Sigmoid colon (tissue), 7 donors: ENCODE measurements at places on chromosomes 11 and 22. TPM values are rescaled to one million over a fixed set of nuclear protein-coding genes. Genes with fewer than 3 reads are reported as not detected.
A peak's percentile ranks its signal among the peaks of the same experiment; 100 is the strongest.

GRCh38 chr22:22410121-22410520 is 98.4 kb downstream of the ZNF280B start:
- H3K36me3 ChIP-seq, result no peaks in the 10 kb centered on the region
- H3K4me3 ChIP-seq, result no peak overlapping the region
- peaks cover 14% of the 10 kb centered on the region for H3K27me3 ChIP-seq

GRCh38 chr22:40967111-40967760 is 16.1 kb downstream of the RBX1 start:
- peaks cover 44% of the 10 kb centered on the region for H3K36me3 ChIP-seq
- H3K27ac ChIP-seq, result no peak overlapping the region
- peak; percentile 29 for DNase-seq
- H3K27me3 ChIP-seq, result no peaks in the 10 kb centered on the region

- DNase-seq, result peak; percentile 62
- peak within 1 kb of the TSS; percentile 25 for H3K4me3 ChIP-seq
- no peak within 1 kb of the TSS for H3K27ac ChIP-seq
- peaks cover 27% of the 10 kb centered on the region for H3K27me3 ChIP-seq
Observed at GRCh38 chr11:7251836-7252682, at the start of gene SYT9. Gene SYT9 (plus strand): TSS chr11:7251904. CDS start chr11:7252187, 283 bp downstream.

- no peaks in the 10 kb centered on the region for H3K4me1 ChIP-seq
- no peak within 1 kb of the TSS for H3K4me3 ChIP-seq
- H3K27me3 ChIP-seq, result no peaks in the 10 kb centered on the region
- no peak within 1 kb of the TSS for H3K27ac ChIP-seq
- DNase-seq, result peak; percentile 48
Observed at GRCh38 chr11:120137611-120138521, at the start of gene TRIM29. Gene TRIM29 (minus strand): TSS chr11:120138113. CDS start chr11:120138031, 82 bp downstream.

GRCh38 chr22:46795845-46796565 is 33.6 kb downstream of the TBC1D22A start:
- no peak overlapping the region for H3K4me3 ChIP-seq
- no peak overlapping the region for H3K27ac ChIP-seq
- H3K4me1 ChIP-seq, result peaks cover 15% of the 10 kb centered on the region
- H3K27me3 ChIP-seq, result no peaks in the 10 kb centered on the region
- peaks cover 34% of the 10 kb centered on the region for H3K36me3 ChIP-seq
- DNase-seq, result peak; percentile 46

- H3K36me3 ChIP-seq, result no peaks in the 10 kb centered on the region
- DNase-seq, result no peak
- peak overlapping the region; percentile 50 for H3K27ac ChIP-seq
Observed at GRCh38 chr11:101862391-101863233, 52.2 kb upstream of the CEP126 start.

DNA sequence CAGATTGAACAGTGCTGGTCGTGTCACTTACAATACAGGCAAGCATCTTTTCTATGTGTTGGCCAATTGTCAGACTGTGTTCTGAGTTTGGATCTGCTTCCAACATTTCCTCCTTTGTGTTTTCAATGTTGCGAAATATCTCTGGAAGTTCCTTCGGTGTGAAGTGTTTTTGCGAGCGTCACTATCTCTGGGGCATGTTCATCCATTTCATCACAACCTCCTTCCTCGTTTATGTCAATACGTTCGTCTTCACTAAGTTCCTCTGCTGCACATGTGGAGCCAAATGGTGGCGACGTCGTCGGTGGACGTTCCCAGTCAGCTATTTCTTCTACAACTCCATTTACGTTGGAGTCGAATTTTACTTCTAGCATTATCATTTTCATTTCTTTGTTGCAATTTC is 100.2 kb upstream of the LMO1 start:
- no peak overlapping the region for H3K27ac ChIP-seq
- DNase-seq, result no peak
- no peaks in the 10 kb centered on the region for H3K27me3 ChIP-seq
- no peak overlapping the region for H3K4me3 ChIP-seq

- peak overlapping the region; percentile 1 for H3K4me3 ChIP-seq
- H3K27me3 ChIP-seq, result no peaks in the 10 kb centered on the region
- DNase-seq, result no peak
Observed at GRCh38 chr22:40533712-40534378, 102.7 kb downstream of the MRTFA start.

- no peak for DNase-seq
- H3K4me3 ChIP-seq, result no peak overlapping the region
- H3K27ac ChIP-seq, result no peak overlapping the region
- no peaks in the 10 kb centered on the region for H3K27me3 ChIP-seq
- H3K4me1 ChIP-seq, result no peaks in the 10 kb centered on the region
Observed at GRCh38 chr11:134751766-134752165, 339.7 kb upstream of the B3GAT1 start.

DNA sequence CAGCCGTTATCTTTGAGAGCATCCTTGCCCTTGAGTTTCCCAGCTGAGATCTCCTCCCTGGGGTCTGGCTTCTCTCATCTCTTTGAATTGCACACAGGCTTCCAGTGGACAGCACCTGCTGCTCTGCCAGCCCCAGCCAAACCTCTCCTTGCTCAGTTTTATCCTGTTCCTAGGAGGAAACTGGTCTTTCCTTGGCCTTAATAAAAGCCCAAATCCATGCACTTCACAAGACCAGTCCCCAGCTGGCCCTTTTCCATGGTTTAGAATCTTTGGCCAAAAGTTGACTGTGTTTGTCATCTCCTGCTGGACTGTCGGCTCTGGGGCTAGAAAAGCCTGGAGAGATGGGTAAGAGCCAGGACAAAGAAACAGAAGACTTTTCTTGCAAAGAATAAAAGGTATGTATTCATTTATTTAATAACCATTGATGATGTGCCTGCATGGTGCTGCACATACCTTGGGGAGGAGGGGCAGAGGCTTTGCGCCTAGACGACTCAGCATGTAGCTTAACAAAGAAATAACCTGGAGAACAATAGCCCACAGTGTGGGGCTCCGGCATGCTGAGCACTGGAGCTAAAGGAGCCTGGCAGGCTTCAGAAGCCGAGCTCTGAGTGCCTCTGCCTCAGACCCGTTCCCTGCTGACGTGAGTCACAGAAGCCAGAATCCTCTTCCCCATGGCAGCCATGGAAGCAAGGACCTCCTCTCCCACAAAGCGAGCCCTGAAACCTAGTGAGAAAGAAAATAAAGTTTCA is 319.3 kb upstream of the B3GAT1 start:
- H3K27ac ChIP-seq, result no peak overlapping the region
- H3K4me1 ChIP-seq, result peaks cover 5% of the 10 kb centered on the region
- DNase-seq, result no peak

- peaks cover 7% of the 10 kb centered on the region for H3K36me3 ChIP-seq
- no peaks in the 10 kb centered on the region for H3K27me3 ChIP-seq
- no peak overlapping the region for H3K4me3 ChIP-seq
- DNase-seq, result no peak
- H3K4me1 ChIP-seq, result no peaks in the 10 kb centered on the region
Observed at GRCh38 chr11:74641905-74642304, 49.5 kb downstream of the POLD3 start.

GRCh38 chr11:45468267-45468856 is 182.2 kb upstream of the SYT13 start:
- no peak overlapping the region for H3K27ac ChIP-seq
- no peaks in the 10 kb centered on the region for H3K27me3 ChIP-seq
- no peak for DNase-seq
- no peaks in the 10 kb centered on the region for H3K4me1 ChIP-seq
- H3K4me3 ChIP-seq, result no peak overlapping the region

GRCh38 chr11:4544891-4545290 is at the start of gene OR52M1:
Gene OR52M1 (plus strand): TSS chr11:4545191. CDS start chr11:4545191, 0 bp downstream.
- H3K27me3 ChIP-seq, result no peaks in the 10 kb centered on the region
- no peaks in the 10 kb centered on the region for H3K4me1 ChIP-seq
- DNase-seq, result no peak
- H3K4me3 ChIP-seq, result no peak within 1 kb of the TSS
- H3K27ac ChIP-seq, result no peak within 1 kb of the TSS
- H3K36me3 ChIP-seq, result no peaks in the 10 kb centered on the region

DNA sequence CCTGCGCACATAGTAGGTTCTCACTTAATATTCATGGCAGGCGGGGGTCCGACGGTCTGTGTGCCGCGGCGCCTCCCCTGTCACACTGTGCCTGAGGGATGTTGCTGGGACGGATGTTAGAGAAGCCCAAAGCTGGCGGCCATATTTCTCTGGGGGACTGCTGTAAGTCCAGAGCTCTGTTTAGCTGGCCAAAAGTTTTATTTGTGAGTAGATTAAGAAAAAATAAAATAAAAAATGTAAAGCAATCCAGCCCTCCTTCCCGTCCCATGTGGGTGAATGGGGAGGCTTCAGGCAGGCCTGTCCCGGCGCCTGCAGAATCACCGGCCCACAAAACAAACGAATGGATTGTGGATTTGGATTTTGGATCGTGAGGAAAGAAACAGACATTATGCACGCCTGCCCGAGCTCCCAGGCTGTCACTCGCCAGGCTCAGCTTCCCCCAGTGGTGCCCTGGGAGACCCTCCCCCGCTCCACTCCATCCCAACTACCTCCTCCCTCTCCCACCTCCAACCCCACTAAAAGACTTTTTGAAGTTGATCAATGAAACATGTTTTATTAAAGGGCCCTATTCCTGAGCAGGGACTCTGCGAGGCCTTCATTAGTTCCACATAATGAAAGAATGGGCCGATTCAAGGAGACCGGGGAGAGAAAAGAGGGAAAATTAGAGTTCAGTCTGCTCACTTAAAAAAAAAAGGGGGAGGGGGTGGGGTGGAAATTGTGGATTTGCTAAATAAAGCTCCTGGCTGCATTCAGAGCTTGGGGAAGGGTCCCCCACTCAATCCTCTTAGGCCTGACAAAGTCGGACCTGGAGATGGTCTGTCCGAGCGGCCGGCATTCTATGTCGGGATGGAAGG is 20.4 kb upstream of the SCUBE1 start:
- no peaks in the 10 kb centered on the region for H3K4me1 ChIP-seq
- H3K4me3 ChIP-seq, result no peak overlapping the region
- no peaks in the 10 kb centered on the region for H3K36me3 ChIP-seq
- H3K27ac ChIP-seq, result no peak overlapping the region
- H3K27me3 ChIP-seq, result no peaks in the 10 kb centered on the region
- DNase-seq, result no peak

DNA sequence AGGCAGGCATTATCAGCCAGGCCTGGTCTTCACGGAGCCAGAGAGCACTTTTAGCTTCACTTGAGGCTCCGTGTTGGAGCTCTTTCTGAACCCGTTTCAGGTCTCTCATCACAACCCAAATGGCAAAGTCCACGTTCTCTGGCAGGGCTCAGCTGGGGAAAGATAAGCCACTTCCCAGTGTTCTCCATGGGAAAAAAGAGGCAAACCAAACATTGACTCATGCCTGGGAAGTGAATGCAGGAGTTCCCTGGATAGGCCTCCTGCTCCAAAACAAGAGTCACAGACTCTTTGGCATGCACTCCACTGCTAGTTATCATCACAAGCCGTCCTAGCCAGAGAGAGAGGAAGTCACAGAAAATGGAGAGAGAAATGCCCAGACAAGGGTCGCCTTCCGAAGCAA is 11.6 kb downstream of the OPCML start:
- H3K36me3 ChIP-seq, result no peaks in the 10 kb centered on the region
- H3K4me3 ChIP-seq, result no peak overlapping the region
- no peaks in the 10 kb centered on the region for H3K4me1 ChIP-seq

GRCh38 chr11:100338144-100338840 is 348.8 kb upstream of the ARHGAP42 start:
- H3K4me1 ChIP-seq, result no peaks in the 10 kb centered on the region
- H3K27ac ChIP-seq, result no peak overlapping the region
- no peak overlapping the region for H3K4me3 ChIP-seq
- DNase-seq, result no peak
- no peaks in the 10 kb centered on the region for H3K36me3 ChIP-seq

GRCh38 chr11:121887569-121887968 is 228.4 kb downstream of the BLID start:
- no peak overlapping the region for H3K27ac ChIP-seq
- no peaks in the 10 kb centered on the region for H3K27me3 ChIP-seq
- no peak overlapping the region for H3K4me3 ChIP-seq
- DNase-seq, result no peak

DNA sequence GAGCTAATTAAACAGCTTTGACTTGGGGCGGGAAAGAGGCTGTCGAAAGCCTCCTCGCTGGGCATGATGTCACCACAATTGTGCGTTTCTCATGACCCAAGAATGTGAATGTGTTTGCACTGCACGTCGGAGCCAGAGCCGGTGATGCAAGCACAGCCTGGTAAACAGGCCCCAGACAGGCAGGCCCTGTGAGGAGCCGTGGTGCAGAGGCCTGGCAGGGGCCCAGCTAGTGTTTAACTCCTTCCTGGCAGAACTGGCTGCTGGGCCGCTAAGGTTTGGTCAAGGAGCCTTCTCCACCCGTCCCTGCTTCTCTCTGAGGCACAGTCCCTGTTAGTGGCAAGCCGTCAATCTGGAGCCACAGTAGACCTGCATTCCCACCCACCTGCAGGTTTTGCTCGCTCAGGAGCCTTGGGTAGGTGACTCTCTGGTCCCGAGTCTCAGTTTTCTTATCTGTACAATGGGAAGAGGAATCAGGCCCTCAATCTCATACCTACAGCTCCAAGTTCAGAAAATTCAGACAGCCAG is 25.4 kb upstream of the SMTN start:
- no peaks in the 10 kb centered on the region for H3K4me1 ChIP-seq
- DNase-seq, result peak; percentile 99
- H3K27ac ChIP-seq, result peak overlapping the region; percentile 89
- no peaks in the 10 kb centered on the region for H3K36me3 ChIP-seq
- no peak overlapping the region for H3K4me3 ChIP-seq

DNA sequence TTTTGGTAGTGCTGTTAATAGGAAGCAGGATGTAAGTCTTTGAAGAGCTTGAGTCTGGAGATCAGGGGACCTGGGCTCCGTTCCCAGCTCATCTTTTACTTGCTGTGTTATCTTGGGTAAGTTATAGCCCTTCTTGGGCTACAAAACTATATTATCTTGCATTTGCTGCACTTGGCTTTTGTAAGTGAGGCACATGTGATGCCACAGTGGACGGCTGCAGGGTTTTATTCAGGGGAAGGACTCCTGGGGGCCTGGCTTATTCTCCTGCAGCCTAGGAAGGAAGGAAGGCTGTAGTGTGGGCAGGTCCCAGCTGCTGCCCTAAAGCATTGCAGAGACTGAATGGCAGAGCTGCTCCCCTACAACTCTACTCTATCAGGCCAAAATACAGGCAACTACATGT is 6.4 kb downstream of the CD82 start:
- H3K36me3 ChIP-seq, result no peaks in the 10 kb centered on the region
- H3K4me1 ChIP-seq, result peaks cover 43% of the 10 kb centered on the region
- H3K27ac ChIP-seq, result no peak overlapping the region
- no peak for DNase-seq
- no peak overlapping the region for H3K4me3 ChIP-seq

- no peak overlapping the region for H3K4me3 ChIP-seq
- H3K27ac ChIP-seq, result no peak overlapping the region
- H3K27me3 ChIP-seq, result no peaks in the 10 kb centered on the region
- H3K4me1 ChIP-seq, result peaks cover 20% of the 10 kb centered on the region
- H3K36me3 ChIP-seq, result peaks cover 15% of the 10 kb centered on the region
- no peak for DNase-seq
Observed at GRCh38 chr22:26677217-26677616, 19.8 kb downstream of the MIAT start.

- no peaks in the 10 kb centered on the region for H3K27me3 ChIP-seq
- no peak overlapping the region for H3K4me3 ChIP-seq
- no peaks in the 10 kb centered on the region for H3K36me3 ChIP-seq
- no peak for DNase-seq
- no peaks in the 10 kb centered on the region for H3K4me1 ChIP-seq
Observed at GRCh38 chr11:37613031-37613430, 1015.0 kb upstream of the RAG2 start.

Gene NRXN2
- 20.5 TPM for total RNA-seq

Gene PGR
- total RNA-seq, result 12.2 TPM

Gene NOX4
- total RNA-seq, result 10.5 TPM

Gene GAS2
- 4.8 TPM for total RNA-seq

Gene C22orf42
- not detected for total RNA-seq

Gene VWCE
- 1.1 TPM for total RNA-seq

Gene CELSR1
- 0.81 TPM for total RNA-seq

Gene GNAZ
- 27.6 TPM for total RNA-seq

Gene C11orf87
- not detected for total RNA-seq

Gene JOSD1
- 37.3 TPM for total RNA-seq

Gene MEI1
- total RNA-seq, result 0.54 TPM

Gene SERPING1
- total RNA-seq, result 214 TPM
